ENCODE measurements at places on chromosomes 16 and 17. TPM values are rescaled to one million over a fixed set of nuclear protein-coding genes. Genes with fewer than 3 reads are reported as not detected.

DNAH3 gene
- 0.02 TPM for total RNA-seq

TMEM88 gene
- total RNA-seq, result 7.4 TPM

FBXW10 gene
- not detected for total RNA-seq

CDK3 gene
- 5.3 TPM for total RNA-seq

FAM83G gene
- total RNA-seq, result 13.0 TPM

SULT1A2 gene
- total RNA-seq, result 0.12 TPM

SLC25A19 gene
- total RNA-seq, result 126 TPM

PPY gene
- total RNA-seq, result not detected

FBXL16 gene
- 6.3 TPM for total RNA-seq

RAP1GAP2 gene
- total RNA-seq, result 0.20 TPM

WFIKKN1 gene
- total RNA-seq, result 0.44 TPM

ABAT gene
- total RNA-seq, result 7.7 TPM

CDH16 gene
- total RNA-seq, result not detected

SMTNL2 gene
- not detected for total RNA-seq

GSG1L gene
- not detected for total RNA-seq

PRKCB gene
- total RNA-seq, result 109 TPM

GPR139 gene
- total RNA-seq, result not detected

BAIAP3 gene
- 0.18 TPM for total RNA-seq

KRT33B gene
- total RNA-seq, result not detected

KARS1 gene
- 256 TPM for total RNA-seq

CCNF gene
- 46.7 TPM for total RNA-seq

SEPTIN1 gene
- 195 TPM for total RNA-seq

TTYH2 gene
- total RNA-seq, result 6.8 TPM

TMC6 gene
- total RNA-seq, result 268 TPM

RPS6KB1 gene
- total RNA-seq, result 82.7 TPM

UMOD gene
- not detected for total RNA-seq

CLEC3A gene
- not detected for total RNA-seq

EFNB3 gene
- total RNA-seq, result 0.08 TPM

ETV4 gene
- 8.1 TPM for total RNA-seq

NPIPA8 gene
- 0.44 TPM for total RNA-seq

FGF11 gene
- total RNA-seq, result 6.4 TPM

CLEC18C gene
- total RNA-seq, result 0.47 TPM

RNF135 gene
- 8.6 TPM for total RNA-seq

PLA2G15 gene
- total RNA-seq, result 8.8 TPM

ADGRG1 gene
- total RNA-seq, result 6.4 TPM

NOL3 gene
- 22.9 TPM for total RNA-seq

All from activated T-helper 1 cell treated with anti-CD3 and anti-CD28 coated beads, Interleukin-12 subunit alpha, Interleukin-12 subunit beta, Interleukin-2, Interleukin-4 antibody, amounts not matched to agents 30 ng/mL and 10 ng/mL and 1 ng/mL, durations not matched to agents 14 hours and 24 hours and 36 hours (primary cell).